Activated CD4-positive, alpha-beta T cell treated with anti-CD3 and anti-CD28 coated beads, Interleukin-2, amount 50 U/mL, for 48 hours (primary cell): ENCODE measurements at places on chromosomes 2 and 18.

DNA sequence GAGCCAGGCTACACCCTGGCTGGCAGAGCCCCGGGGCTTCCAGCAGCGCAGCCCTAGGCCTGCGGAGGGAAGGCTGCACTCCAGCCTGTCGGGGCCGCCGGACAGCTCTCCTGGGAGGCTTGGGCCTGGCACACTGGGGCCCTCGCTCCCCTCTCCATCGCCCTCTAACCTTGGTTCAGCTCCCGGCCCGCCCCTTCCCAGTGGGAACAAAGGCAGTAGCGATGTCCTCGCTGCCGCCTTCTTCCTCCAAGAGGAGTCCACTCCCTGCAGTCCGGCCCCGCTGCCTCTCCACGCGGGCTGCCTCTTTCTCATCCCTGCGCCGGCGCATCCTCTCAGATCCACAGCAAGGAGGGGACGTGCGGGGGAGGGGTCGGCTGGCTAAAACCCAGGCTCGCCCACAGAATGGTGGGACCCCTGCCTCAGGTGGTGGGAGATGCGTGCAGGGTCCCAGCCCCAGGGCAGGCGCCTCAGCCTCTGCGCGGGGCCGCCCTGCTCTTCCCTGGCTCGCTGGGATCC lies 138.1 kb downstream of the TWIST2 start:
- no peak for DNase-seq

GRCh38 chr18:5571666-5572065 lies 27.9 kb upstream of the EPB41L3 start:
- no peak for DNase-seq

DNA sequence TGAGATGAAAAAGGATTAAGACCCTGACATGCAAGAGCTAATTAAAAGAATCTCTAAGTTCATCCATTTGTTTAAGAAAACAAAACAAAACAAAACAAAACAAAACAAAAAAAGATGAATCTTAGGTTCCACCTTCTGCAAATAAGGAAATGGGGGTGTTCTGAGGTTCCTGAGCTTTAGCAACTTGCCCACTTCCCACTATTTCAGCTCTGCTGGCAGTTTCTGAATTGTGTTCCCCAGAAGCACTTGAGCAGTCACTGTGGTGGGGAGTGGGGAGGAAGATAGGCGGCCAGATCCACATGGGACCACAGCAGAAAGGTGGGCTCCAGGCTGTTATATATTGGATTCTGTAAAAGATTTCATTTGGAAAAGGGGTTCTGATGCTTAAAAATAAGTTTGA lies 20.3 kb downstream of the INO80C start:
- no peak for DNase-seq

DNA sequence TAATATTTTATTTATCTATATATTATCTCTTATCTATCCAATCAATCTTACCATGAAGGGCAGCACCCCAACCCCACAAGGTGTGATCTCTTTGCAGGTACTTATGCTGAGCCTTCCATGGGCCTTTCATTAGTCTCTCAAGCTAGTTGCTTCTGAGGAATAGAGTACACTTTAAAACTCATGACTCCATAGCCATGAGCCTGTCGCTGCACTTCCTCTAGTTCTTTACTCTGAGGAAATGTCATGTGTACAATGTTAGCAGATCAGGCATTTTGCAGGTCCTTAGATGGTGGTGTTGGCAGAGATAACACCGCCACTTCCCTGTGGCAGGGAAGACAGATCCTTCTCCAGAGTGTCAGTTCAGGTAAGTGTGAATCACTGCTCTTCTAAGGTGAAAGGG lies 29.5 kb upstream of the STAT4 start:
- DNase-seq: no peak

DNA sequence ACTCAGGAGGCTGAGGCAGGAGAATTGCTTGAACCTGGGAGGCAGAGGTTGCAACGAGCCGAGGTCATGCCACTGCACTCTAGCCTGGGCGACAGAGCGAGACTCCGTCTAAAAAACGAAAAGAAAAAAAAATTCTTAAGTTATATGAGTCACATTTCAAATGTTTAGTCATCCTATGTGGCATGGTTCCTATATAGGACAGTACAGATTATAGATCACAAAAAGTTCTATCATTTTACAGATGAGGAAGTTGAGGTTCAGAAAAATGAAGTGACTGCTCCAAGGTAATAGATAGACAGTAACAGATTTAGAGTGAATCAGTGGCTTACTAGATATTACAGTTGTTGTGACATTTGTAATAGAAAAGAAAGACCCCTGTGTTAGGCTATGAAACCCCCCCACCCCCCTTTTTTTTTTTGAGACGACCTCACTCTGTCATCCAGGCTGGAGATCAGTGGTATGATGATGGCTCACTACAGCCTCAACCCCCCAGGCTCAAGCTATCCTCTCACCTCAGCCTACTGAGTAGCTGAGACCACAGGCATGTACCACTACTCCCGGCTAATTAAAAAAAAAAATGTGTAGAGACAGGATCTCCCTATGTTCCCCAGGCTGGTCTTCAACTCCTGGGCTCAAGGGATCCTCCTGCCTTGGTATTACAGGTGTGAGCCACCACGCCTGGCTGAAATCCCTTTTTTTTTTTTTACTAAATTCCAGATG lies 22.7 kb downstream of the PTPN4 start:
- no peak for DNase-seq

- no peak for DNase-seq
Observed at GRCh38 chr18:46668135-46668534, 11.1 kb upstream of the LOXHD1 start.

DNA sequence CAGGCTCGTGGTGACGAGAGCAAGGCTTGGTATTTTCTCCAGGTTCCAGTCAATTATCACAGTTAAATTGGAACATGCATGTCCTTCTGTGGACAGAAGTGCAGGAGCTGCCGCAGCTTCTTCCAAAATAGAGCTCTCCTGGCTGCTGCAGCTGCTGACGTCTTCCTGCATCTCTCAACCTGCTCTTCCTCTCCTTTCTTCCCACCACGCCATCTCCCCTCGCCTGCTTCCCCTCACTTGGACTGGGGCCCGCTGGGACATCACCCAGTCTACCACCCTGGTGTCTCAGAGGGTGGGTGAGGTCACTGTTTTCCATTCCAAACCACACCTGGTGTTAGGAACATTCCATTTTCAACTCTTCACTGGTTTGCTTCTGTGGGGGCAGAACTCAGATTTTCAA lies 41.4 kb downstream of the SPP2 start:
- no peak for DNase-seq

GRCh38 chr2:39933196-39933595 lies 154.1 kb upstream of the THUMPD2 start:
- no peak for DNase-seq

GRCh38 chr18:2908166-2908945 lies 61.5 kb downstream of the EMILIN2 start:
- DNase-seq: no peak

GRCh38 chr2:164773635-164774034 lies 68.0 kb downstream of the COBLL1 start:
- DNase-seq: no peak

- no peak for DNase-seq
Observed at GRCh38 chr2:105592288-105592687, 152.4 kb upstream of the NCK2 start.
